NB4 (cell line): ENCODE measurements at places on chromosomes 4 and X.
A peak's percentile ranks its signal among the peaks of the same experiment; 100 is the strongest.

GRCh38 chr4:3337811-3338210, 45.0 kb downstream of the RGS12 start:
- DNase-seq = no peak

GRCh38 chrX:21735768-21736127, 22.2 kb downstream of the SMPX start:
- no peak for DNase-seq

- no peak for DNase-seq
Observed at GRCh38 chr4:177483271-177483670, 41.0 kb upstream of the AGA start.

DNA sequence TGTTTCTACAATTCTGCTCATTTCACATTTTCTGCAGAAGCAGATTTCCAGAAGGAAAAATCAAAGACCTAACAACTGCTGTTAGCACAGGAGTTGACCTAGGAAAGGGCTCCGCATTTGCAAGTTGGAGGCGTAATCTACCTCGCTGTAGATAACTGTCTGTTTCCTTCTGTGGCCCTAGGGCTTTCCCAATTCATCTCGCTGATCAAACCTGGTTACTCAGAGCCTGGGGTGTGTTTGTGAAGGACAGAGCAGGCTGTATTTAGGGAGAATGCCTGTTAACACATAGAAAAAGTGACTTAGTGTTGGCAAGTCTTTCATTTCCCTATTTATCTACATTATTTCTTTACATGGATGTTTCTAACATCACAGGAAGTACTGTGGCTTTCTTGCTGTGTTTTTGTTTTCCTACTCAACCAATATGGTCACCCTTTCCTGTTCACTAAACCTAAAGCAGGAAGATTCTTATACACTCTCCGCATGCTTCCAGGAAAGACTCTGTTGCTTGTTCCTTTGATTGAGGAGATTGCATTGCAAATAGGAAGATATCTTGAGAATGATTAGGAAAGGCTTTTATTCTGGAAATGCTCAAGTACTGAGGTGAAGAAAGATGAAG, 40.5 kb downstream of the AGA start:
- no peak for DNase-seq

DNA sequence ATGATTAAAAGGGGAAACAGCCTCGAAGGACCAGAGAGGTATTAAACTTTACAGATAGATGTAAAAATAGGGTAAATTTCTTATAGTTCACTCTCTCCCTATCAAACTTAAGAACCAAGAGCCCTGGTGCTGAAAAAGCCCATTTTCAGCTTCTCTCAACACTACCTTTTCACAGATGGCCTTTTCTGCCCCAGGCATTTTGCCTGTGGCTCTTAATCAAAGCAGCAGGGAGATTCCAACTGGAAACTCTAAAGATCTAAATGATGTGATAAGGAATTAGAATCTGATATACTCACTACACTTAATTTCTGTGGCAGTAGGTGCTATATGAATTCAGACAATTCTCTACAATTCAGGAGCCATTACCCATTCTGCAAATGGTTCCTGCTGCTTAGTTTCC, 60.0 kb downstream of the AMMECR1 start:
- no peak for DNase-seq

DNA sequence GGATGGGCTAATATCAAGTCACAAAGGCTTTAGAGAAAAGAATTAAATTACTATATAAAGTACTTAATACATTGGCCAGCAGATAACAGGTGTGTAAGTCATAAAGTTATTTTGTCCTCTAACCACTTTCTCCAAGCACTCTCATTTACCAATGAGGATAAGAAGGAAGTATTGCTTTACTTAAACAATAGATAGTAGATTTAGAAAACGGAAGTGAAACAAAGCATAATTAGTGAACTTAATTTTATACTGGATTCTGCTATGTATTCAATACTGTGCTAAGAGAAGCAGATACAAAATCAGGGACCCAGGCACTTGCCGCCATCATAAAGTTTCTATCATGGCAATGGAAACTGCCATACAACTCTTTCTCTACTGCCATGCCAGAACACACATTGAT, 24.0 kb downstream of the AFM start:
- no peak for DNase-seq

DNA sequence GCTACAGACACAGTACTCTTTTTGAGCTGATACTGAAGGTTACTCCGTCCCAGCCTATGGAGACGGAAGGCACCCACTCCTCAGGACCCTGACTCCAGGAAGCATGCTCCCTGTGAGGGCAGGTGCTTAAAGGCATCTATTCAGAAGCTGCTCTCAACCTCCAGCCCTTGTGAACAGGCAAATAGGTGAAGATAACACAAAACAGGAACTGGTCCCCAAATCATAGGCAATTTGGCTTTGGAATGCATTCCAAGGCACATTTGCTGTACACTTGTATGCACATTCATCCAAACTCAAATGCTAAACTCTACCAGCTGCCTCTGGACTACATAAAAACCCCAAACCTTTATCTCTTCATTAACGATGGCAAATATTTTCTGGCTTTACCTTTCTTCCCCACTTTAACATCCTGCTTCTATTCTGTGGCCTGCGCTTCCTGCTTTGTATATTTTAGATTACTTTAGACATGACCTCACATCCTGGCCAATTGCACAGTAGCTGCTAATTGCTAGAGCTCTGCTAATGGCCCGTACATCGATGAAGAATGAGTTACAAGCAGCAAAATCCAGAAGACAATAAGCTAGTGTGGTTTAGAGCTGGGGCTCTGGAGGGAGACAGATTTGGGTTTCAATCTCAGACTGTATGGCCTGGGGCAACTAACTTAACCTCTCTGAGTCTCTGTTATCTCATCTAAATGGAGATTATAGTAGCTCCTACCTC, 3.2 kb downstream of the SEL1L3 start:
- peak; percentile 47 for DNase-seq

GRCh38 chrX:22220941-22221340, 51.8 kb upstream of the CBLL2 start:
- DNase-seq = no peak

DNA sequence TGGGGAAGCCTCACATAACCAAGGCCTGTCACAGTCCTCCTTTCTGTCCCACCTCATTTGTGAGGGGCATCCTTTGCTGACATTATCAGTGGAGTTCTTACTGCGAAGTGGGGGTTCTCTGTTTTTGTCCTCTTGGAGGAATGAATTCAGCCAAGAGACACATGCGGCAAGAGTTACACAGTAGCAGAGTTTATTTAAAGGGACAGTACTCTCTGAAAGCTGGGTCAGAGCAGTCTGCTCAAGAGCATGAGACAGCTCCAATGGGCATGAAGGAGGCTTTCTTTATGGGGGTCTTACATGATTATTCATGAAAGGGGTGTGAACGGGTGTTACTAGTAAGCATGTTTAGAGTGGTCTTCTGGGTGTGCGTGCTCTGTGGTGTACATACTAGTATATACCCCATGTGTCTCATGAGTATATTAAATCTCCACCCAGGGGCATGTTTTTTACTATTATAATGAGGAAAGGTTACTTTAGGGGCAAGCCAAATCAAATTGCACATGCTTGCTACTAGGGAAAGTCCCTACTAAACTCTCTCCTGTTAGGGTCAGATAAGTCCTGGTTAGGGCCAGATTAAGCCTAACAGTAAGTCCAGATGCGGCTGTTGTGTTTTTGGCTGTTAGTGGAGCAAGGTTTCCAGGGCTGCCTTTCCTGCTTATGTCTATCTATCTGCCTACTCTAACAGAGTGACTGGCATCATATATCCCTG, 19.8 kb upstream of the LGI2 start:
- DNase-seq = no peak

- no peak for DNase-seq
Observed at GRCh38 chr4:108465886-108466500, 154.4 kb upstream of the RPL34 start.

GRCh38 chr4:102338405-102338804, 6.9 kb downstream of the SLC39A8 start:
- peak; percentile 10 for DNase-seq

DNA sequence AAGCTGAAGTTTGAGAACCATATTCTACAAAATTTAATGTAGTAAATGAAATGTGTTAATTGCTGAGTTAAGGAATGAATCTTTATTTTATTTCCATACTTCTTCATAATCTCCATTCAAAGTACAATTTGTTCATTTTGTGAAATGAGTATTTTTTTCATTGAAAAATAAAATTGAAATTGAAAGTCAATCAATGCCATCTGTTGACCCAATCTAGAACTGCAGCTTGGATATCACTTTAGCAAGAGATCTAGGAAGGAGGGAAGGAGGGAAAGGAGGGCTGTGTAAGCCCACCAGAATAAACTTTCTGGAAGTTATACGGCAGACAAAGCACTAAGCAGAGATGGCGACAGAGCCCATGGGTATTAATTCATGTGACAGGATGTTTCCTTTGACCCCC, 128.4 kb downstream of the ZMAT1 start:
- no peak for DNase-seq

DNA sequence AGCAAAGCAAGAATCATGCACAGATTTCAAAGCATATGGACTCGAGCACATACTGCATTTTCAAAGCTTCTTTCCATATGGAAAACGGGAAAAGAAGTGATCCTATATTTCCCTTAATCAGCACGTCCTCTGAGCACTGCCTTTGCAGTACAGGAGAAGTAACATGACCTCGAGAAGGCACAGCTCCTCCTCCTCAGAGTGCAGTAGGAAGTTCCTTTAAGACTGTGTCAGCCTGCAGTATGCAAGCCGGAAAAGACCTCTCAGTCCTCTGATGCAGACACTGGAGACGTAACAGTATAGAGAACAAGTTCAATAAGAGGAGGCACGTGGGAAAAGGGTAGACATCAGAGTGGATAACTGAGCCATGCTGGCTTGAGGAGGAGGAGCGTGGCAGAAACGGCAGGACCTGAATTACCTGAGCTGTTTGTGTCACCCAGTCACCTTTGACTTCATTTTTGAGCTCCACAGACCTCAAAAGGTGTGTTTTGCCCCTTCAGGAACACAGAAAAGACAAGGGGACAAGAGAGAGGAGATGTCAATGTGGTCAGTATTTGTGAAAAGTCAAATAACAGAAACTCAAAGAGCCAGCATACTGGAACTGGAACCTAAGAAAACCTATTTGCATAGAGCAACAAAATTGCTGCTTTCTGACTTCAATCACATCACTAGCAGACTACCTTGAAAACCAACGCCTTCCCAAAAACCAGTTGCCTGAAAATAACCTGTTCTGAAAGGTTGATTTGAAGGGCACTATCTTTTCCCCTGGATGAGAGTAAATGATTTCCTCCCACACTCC, 20.8 kb downstream of the IRF2 start:
- peak; percentile 81 for DNase-seq

DNA sequence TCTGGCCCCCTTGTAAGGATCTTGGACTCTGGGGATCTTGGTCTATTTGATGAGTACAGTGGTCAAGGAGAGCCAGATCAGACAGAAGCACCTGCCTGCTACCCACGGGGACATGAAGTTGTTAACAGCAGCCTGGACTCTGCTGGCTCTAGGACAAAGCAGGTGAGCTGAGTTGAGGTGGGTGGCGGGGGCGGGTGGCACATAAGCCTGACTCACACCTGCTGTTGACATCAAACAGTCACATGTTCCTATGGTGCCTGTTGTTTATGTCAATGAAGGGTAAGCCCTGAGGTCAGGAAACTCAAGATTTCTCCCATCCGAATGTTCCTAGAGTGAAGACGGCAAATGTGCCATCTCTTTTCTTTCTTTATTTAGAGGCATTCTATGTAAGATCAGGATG, 50.1 kb upstream of the CLNK start:
- no peak for DNase-seq

GRCh38 chr4:22873899-22874298, 181.2 kb downstream of the GBA3 start:
- no peak for DNase-seq

DNA sequence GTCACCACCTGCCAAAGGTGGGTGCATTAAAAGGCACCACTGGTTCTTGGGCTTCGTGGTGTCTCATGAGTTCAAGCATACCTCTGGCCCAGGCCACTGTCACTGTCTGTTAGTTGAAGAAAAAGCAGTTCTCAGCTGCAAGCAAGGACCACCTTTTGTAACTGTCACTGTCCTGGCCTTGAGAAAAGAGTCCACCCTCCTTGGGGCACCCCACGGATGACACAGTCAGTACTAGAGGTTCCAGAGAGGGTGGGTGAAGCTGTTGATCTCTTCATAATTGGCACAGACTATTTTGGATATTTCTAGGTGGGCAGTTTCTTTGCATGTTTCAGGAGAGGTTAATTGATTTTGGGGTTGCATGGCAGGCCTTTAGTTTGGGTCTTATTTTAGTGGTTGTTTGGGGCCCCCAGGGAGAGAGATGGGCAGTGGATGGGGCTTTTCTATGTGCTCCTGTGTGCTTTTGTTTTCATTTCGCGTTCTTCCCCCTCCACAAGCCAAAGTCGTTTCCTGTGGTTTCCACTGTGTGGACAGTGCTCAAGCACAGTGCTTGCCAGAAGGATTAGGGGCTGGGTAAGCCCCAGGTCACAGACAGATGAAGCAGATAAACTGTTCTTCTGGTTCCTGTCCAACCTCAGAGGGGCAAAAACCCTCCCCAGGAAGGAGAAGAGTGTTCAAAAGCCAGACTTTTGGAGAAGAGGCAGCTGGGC, 156.2 kb upstream of the PPP1R2C start:
- peak; percentile 89 for DNase-seq

DNA sequence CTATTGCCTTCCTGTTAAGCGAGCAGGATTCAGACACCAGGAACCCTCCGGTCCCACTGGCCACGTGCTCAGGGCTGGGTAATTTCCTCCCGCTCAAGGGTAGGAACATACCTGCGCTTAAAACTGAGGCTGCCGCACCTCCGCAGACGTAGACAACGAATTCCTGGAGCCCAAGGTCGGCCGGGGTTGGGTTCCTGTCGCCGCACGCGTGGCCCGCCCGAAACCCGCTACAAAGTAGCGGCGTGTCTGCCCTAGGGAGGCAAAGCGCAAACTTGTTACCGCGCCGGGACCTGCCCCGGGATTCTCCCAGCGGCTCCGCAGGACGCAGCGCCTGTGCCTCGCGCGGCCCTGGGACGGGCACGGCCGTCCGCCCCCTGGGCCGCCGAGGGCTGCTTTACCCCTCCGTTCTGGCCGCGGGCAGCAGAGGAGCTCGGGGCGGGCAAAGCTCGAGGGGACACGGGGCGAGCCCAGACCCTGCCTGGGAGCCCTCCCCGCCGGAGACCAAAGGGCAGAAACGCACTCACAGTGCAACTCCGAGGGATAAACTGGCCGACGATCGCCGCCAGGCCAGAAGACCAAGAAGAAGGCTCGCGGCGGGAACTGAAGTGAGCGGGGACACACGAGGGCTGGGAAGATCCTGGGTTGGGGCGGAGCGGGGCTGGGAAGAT, at the start of gene ERVMER34-1:
TSS of gene ERVMER34-1 (minus strand) at position 607 of the 668 bp plus-strand sequence. CDS start 5,905 bp downstream, outside the sequence.
- DNase-seq = no peak

DNA sequence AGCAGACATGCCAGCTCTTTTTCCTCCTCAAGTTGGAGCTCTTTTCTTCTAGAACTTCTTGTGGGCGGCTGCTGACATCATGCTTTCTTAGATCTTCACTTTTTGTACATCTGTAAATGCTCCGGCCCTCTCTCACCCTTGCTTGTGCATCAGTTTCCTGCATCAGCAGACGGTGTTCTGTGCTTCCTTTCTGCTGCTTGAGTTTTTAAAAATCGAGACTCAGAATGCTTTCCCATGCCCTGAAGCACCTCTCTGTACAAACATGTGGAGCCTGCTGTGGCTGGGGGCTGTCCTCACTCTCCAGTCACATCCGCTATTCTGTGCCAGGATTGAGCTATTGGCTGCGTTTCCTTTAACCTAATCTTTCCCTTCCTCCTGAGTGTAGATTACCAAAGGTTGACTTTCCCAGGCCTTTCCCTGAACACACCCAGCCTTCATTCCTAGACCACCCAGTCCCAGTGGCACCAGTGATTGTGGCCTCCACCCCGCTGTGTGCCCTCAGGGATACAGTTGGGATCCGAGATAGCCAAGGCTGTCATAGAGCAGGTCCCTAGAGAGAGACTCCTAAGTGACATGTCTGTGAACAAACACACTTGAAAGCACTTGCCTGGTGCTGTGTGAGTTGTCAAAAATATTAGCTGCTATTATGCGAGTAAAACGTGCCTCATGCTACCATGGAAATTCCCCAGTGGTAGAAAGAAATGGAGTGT, 41.9 kb downstream of the TNIP2 start:
- no peak for DNase-seq
